Activated T-helper 1 cell treated with anti-CD3 and anti-CD28 coated beads, Interleukin-2, amount 50 U/mL, for 16 hours (primary cell): ENCODE measurements at places on chromosomes 4 and X.

DNA sequence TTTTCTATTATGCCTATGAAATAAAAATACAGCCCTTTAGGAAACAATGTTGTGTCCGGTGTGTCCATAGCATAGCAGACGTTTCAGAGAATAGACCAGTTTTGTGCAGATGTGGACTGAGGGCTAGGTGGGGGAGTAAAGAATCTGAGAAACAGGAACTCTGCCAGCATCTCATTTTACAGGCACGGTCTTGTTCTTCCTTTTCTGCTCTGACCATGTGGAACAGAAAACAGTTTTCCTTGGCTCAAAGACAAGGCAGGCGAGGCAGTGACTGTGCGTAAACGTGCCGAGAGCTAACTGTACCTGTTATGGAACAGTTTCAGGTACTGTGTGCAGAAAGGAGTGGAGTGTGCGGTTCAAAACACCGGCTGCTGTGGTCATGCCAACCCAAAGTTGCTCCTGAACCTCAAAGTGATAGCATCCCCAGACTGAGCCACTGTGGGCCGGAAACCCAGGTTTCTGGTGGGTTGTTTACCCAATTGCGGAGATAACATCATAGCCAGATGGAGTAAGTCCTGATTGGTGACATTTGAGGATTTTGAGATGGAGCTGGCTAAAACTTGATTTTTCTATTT lies 20.2 kb downstream of the CNGA2 start:
- no peak for DNase-seq

GRCh38 chr4:7850489-7850888 lies 89.2 kb downstream of the AFAP1 start:
- DNase-seq: no peak

DNA sequence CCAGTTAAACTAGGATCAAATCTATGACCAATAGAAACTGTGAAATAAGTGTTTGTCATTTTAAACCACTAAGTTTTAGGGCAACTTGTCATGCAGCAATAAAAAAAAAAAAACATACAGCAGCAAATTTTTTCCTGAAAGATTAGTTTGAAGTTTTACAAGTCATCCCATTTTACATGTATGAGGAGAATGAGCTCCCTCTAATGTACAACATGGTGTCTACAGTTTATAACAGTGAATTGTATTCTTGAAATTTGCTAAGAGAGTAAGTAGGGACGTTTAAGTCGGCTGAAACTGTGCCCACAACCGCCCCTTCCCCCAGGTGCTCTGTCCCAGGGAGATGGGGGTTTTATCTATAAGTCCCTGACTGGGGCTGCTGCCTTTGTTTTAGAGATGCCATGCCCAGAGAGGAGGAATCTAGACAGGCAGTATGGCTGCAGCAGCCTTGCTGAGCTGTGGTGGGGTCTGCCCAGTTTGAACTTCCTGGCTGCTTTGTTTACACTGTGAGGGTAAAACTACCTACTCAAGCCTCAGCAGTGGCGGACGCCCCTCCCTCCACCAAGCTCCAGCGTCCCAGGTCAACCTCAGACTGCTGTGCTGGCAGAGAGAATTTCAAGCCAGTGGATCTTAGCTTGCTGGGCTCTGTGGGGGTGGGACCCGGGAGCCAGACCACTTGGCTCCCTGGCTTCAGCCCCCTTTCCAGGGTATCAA lies 499.3 kb upstream of the CT83 start:
- no peak for DNase-seq

DNA sequence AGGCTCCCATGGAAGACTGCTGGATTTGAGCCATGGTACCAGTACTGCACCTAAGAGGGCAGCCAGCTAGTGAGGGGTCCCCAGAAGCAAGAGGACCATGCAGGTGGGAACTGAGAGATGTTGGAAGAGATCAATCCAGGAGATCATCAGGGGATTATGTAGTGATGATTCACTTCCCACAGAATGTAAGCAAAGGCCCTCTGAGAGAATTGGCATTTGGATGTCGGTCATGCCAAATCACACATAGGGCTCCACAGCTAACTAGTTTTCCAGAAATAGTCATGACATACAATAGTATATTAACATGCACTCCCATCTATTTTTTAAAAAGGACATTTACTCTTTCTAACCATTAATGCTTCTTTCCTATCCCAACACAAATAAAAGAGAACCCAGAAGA lies 112.5 kb downstream of the RASGEF1B start:
- DNase-seq: no peak

GRCh38 chrX:109704563-109704962 lies 28.5 kb downstream of the ACSL4 start:
- no peak for DNase-seq

- no peak for DNase-seq
Measured at GRCh38 chr4:89161841-89162240, 50.5 kb downstream of the TIGD2 start.

- no peak for DNase-seq
Measured at GRCh38 chr4:930028-930551, 2.0 kb downstream of the GAK start.

DNA sequence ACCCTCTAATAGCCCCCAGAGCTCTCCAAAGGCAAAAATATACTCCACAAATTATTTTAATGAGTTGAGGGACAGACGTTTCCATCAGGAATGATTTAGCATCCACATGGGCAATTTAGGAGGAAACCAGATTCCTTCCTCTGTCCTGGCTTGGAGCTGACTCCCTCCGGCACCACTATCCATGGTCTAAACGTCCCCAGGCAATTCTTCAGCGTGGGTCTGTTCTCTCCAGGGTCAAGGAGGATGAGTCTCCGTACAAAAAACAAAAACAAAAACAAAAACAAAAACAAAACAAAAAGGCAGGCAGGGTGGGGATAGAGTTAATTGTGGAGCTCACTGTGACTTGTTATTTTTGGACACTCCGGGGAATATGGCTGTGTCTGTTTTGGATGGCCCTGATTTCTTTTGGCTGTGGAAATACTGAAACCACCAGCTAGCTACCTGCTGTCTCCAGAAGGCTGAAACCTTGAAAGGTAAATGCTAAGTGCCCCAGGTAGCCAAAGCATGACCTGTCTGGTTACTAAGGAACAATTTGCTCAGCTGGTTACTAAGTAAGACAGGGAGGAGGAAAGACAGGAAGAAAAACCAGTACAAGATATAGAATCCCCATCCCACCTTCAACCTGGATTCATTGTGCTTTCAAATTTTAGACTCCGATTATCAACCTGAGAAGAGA lies 419.1 kb upstream of the LCORL start:
- DNase-seq: no peak

GRCh38 chrX:16839219-16839851 lies 30.8 kb downstream of the RBBP7 start:
- no peak for DNase-seq

- no peak for DNase-seq
Measured at GRCh38 chr4:133320576-133321170, 171.6 kb downstream of the PCDH10 start.

GRCh38 chr4:93700571-93700970 lies 128.0 kb upstream of the ATOH1 start:
- no peak for DNase-seq

GRCh38 chr4:179583221-179583620 lies 2141.0 kb upstream of the AGA start:
- no peak for DNase-seq

DNA sequence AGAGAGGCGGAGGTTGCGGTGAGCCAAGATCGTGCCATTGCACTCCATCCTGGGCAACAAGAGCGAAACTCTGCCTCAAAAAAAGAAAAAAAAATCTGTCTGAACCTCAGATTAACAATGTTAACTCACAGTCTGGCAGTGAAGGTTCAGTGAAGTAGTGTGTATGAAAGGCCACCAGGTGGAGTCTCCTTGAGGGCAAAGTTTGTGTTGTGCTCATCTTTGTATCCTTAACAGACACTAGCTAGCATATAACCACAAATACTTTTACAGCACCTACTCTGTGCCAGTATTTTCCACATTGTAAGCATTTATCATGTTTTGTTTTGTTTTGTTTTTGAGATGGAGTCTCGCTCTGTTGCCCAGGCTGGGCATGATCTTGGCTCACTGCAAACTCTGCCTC lies 46.0 kb upstream of the MGST2 start:
- DNase-seq: no peak

- DNase-seq: no peak
Measured at GRCh38 chr4:124641715-124642381, 70.7 kb downstream of the ANKRD50 start.

- DNase-seq: no peak
Measured at GRCh38 chr4:184824776-184825084, 1.0 kb downstream of the ACSL1 start.

- no peak for DNase-seq
Measured at GRCh38 chr4:6043843-6044242, 25.6 kb upstream of the C4orf50 start.

DNA sequence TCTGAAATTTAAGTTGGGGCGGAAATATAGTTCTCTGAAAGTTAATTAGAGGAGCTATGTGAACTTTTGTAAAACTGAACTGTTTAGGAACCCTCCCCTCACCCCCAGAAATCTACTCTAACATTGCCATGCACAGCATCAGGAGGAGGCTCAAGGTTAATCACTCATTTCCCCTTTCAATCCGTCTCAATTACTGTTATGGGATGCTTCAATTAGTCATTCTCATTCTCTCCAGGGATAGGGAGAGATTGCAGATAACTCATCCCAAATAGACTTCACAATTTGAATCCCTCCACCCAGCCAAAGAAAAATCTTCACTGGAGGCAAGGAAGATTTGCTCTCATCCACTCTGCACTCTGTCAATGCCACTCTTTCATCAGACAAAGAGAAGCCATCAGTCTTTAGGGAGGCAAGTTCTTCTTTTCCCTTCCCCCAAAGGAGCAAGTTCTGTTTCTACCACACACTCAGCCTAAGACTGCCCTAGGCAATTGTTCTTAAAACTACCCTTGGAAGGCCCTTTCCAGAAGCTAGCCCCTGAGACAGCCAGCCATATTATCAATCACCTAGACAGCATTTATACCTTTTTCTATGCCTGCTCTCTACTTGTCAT lies 140.4 kb downstream of the SLC10A7 start:
- DNase-seq: no peak

DNA sequence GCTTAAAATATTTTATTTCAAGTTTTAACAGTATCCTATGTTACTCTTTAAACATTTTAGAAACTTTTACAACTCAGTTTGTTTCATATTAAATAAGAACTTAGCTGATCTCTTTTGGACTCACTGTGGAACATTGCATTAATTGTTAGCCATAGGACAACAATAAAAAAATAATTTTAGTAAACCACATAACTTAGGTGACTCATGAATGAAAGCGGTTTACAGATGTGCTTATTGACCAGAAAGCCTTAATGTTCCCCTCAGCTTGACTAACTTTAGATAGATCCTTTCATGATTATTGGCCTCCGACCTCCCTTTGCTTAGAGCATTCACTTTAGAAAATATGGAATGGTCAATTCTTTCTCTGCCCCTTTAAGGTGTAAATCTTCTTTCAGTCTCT lies 783.5 kb upstream of the MAGEB2 start:
- no peak for DNase-seq

DNA sequence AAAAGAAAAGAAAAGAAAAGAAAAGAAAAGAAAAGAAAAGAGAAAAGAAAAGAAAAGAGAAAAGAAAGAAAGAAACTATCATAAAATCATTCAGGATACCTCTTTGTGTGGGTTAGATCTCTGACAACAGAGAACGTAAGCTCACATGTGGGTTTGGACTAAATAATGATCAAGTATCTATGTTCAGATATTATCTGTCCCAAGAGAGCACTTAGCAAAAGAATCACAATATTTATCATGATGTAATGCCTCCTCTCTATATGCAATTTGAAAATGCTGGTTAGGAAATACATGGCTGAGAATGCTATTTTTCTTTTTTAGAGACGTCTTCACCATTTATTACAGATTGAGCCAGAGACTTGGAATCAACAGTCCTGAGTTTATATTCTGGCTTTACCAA lies 191.3 kb downstream of the KCNIP4 start:
- DNase-seq: no peak

GRCh38 chr4:1771555-1772305 lies 21.4 kb upstream of the FGFR3 start:
- DNase-seq: no peak

GRCh38 chr4:42483426-42484379 lies 86.4 kb downstream of the SHISA3 start:
- DNase-seq: no peak

- no peak for DNase-seq
Measured at GRCh38 chr4:152501846-152502536, 33.9 kb downstream of the FBXW7 start.

DNA sequence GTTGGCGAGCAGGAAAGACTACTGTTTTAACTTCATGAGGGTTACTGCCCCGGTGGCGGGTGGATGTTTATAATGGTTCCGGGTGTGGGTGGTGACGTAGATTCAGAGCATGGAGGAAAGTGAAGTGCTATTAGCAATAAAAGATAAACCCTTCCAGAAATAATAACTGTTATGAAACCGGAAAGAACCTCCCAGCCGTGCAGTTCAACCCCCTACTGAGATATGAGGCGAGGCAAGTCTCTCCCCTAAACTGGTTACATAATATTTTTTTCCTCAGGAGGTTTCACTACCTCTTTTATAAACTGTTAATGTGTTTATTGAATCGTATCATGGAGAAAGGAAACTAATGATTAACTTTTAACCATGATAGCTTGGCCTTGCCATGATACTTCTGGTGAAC lies 33.9 kb upstream of the STIM2 start:
- DNase-seq: no peak

DNA sequence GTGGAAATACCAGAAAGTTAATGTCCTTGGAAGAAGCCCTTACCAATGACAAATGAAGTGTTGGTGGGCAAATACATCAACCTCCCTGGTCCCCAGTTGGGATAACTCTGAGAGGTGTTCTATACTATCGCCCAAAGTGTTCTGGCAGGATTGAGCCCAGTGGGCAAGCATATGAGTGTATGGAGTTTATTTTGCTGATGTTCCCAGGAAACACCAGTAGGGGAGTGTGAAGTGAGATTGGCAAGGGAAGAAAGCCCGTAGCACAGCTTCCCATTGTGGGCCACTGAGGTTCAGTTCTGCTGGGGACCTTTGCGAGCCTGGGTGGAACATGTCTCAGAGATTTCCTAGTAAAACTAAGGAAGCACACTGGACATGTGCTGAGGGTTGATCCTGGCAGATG lies 65.1 kb downstream of the ARHGAP6 start:
- no peak for DNase-seq

DNA sequence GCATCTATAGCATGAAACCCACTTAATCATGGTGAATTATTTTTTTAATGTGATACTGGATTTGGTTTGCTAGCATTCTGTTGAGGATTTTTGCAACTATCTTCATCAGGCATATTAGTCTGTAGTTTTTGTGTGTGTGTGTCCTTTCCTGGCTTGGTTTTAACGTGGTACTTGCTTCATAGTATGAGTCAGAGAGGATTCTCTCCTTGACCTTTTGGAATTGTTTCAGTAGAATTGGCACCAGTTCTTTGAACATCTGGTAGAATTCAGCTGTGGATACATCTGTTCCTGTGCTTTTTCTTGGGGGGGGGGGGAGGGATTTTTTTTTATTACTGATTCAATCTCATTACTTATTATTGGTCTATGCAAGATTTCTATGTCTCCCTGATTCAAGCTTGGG lies 232.0 kb upstream of the KLF8 start:
- DNase-seq: no peak

- no peak for DNase-seq
Measured at GRCh38 chr4:126604268-126604867, 1028.4 kb upstream of the INTU start.

- no peak for DNase-seq
Measured at GRCh38 chr4:139278912-139279759, 889 bp downstream of the MGARP start.
